SIG-M5 (cell line): ENCODE measurements at places on chromosomes 16 and 17.

- no peak for DNase-seq
Measured at GRCh38 chr17:64345689-64346376, 44.8 kb downstream of the PECAM1 start.

DNA sequence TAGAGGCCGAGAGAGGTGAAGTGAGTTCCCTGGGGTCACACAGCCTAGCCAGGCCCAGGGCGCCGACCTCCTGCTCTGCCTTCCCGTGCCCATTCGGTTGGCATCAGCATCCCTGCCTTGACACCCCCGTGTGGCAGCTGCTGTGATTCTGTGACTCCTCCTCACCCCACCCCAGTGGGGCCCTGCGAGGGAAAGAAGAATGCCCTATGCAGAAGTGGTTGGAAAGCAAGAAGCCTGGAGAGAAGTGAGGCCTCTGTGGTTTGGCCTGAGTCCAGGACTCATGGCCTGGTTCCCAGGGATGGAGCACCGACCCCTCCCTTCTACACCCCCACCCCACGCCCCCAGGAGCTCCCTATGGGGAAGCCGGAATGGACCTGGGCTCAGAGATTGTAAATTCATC is 296.2 kb downstream of the SEC14L1 start:
- no peak for DNase-seq

DNA sequence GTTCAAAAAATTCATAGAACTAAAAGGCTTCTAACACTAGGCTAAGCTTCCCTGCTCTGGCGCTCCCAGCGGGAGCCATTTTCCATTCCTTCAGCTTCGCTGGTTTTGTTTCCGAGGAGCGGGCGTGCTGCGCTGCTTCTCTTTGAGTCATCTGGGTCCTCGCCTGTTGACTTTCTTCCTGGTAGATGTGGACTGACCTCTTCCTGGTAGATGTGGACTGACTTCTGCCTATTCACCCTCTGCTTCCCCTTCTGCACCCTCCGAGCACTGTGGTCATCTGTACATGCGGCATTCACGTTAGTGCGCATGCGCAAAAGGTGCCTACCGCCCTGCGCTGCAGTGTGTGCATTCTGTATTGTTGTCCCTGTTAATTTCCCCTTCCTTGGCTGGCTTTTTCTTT is 40.8 kb upstream of the SEC14L1 start:
- no peak for DNase-seq

DNA sequence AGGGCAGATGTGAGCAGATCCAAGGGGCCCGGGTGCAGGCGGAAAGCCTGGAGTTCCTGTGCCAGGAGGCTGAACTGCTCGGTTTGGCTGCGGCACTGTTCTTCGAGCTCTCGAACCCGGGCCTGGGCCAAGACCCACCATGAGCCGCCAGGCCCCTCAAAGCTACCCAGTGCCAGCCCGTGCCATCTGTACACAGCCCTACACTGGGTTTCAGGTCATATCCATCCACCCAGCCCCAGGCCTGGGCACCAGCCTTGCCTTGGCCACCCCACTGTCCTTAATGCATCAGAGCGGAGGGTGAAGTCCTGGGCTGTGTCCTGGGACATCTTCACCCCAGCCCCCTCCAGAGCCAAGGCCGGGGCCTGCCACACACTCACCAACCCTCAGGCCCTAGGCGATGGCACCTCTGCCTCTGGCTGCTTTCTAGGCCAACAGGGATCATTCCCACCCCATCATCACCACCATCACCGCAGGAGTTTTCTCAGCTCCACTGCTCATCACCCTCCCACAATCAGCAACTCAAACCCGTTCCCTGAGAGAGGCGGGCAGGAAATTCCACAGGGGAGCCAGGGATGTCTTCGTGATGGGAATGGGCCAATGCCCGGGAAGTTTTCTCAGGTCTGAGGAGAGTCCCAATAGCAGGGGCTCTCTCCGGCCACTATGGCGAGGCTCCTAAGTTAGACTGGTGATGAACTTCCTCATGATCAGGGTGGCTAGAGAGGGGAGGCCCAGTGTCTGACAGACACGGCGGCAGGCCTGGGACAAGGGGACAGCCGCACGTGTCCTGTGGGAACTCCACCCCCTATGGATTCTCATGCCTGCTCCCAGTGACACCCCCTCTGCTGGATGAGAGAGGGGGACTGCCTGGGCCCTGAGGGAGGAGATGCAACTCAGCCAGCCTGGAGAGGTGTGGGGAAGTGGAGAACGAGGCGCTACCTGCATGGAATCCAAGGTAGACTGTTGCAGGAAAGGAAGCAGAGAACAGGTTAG is 9.1 kb downstream of the TSPOAP1 start:
- DNase-seq, result no peak

- DNase-seq, result no peak
Measured at GRCh38 chr17:63086483-63087185, 120.6 kb downstream of the TANC2 start.

DNA sequence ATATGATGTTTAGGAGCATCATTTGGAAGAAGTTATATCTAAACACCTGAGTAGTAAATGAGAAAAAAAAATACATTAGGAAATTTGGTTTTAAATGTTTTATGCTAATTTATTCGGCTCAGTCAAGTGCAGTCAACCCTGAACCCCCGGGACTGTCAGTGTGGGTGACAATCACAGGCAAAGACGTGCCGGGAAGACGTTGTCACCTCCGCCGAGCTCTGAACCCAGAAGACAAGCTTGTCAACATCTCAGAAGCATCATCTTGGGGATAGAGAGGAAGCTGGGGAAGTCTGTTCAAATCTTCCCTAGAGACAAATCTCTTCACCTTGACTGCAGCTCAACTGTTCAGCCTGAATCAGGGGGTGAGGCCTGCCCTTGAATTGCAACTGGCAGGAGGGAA is 159.7 kb downstream of the RBFOX3 start:
- DNase-seq, result no peak

- no peak for DNase-seq
Measured at GRCh38 chr16:51237861-51238378, 86.8 kb upstream of the SALL1 start.

GRCh38 chr17:82121246-82121645 is 23.2 kb upstream of the FASN start:
- no peak for DNase-seq

- DNase-seq, result no peak
Measured at GRCh38 chr17:33225509-33225908, 67.6 kb downstream of the ASIC2 start.

- no peak for DNase-seq
Measured at GRCh38 chr17:20191056-20191455, 181.9 kb downstream of the SPECC1 start.

- DNase-seq, result no peak
Measured at GRCh38 chr16:68539711-68540239, 684 bp downstream of the ZFP90 start.

GRCh38 chr16:75443298-75443697 is 10.0 kb upstream of the CFDP1 start:
- no peak for DNase-seq
